Ovary (tissue), 10 donors: ENCODE measurements at places on chromosomes 16 and 17. TPM values are rescaled to one million over a fixed set of nuclear protein-coding genes. Genes with fewer than 3 reads are reported as not detected.

Gene TAT
- not detected for total RNA-seq

Gene PERCC1
- not detected for total RNA-seq

Gene OR4D2
- not detected for total RNA-seq

Gene ITGAD
- not detected for total RNA-seq

Gene CACNA1H
- total RNA-seq, result 217 TPM

Gene ANKFY1
- 35.2 TPM for total RNA-seq

GRCh38 chr17:80263253-80264204 lies 2.9 kb downstream of the RNF213 start:
- peak; percentile 85 for DNase-seq

- DNase-seq, result no peak
These were observed 1965.9 kb downstream of the TP53TG3F start for GRCh38 chr16:35425270-35425669.

GRCh38 chr16:81036751-81037350 lies 1.2 kb downstream of the ATMIN start:
- DNase-seq, result no peak

GRCh38 chr16:6131526-6132050 lies 1034.0 kb upstream of the EEF2KMT start:
- no peak for DNase-seq

GRCh38 chr17:76937238-76937637 lies 69.0 kb downstream of the MGAT5B start:
- DNase-seq, result no peak

GRCh38 chr16:546909-547770 lies 13.1 kb upstream of the PRR35 start:
- peak; percentile 88 for DNase-seq
